ENCODE measurements at places on chromosomes 5 and 9.

DNA sequence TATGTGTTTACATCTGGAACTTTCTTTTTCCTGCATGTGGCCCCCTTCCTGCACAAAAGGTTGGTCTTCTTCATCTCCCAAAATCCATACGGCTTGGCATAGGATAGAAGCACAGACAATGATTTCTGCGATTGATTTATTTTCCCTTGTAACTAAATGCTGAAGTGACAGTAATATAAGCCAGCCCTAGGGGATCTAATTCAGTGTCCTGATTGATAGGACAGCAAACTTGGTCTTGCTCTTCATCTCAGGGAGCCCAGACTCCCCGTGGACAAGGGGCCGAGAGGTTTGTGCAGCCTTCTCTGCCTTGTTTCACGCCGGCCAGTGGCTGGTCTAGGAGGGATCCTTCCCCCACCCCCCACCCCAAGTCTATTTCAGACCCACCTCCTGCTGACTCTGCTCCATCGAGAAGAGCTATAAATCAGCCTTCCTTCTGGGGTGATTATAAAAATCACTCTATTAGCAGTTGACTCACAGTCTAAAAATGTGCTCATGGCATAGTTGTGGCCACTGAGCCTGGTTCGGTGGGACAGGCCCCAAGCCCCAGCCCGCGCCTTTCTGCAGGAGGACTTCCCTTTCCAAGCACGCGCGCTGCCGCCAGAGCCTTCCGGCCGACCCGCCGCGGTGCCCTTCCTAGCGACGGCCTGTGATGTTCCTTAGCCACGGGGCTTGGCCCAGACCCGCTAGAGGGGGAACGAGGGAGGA, 89.8 kb upstream of the COL5A1 start:
- no peak for DNase-seq

DNA sequence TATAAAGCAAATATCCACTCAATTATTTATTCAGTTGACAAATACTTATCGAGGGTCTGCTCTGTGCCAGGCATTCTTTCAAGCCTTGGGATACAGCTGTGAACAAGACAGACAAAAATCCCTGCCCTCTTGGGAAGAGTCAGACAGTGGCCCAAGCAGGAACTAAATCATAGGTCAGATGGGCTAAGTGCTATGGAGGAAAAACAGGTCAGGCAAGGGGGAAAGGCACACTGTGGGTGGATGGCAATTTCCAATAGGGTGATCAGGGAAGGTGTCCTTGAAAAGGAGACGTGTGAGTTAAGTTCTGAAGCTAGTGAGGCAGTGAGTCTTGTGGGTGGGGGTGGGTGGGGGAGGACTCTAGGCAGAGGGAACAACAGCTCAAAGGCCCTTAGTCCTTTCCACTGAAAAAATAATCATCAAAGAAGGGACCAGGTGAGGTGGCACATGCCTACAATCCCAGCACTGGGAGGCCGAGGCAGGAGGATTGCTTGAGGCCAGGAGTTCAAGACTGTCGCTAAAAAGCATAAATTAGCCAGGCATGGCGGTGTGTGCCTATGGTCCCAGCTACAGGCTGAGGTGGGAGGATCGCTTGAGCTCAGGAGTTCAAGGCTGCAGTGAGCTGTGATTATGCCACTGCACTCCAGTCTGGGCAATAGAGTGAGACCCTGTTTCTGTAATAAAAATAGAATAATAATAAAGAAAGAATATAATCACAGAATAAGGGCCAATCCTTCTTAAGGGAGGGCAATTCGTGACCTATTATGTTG, 95.2 kb upstream of the CPEB4 start:
- no peak for DNase-seq

DNA sequence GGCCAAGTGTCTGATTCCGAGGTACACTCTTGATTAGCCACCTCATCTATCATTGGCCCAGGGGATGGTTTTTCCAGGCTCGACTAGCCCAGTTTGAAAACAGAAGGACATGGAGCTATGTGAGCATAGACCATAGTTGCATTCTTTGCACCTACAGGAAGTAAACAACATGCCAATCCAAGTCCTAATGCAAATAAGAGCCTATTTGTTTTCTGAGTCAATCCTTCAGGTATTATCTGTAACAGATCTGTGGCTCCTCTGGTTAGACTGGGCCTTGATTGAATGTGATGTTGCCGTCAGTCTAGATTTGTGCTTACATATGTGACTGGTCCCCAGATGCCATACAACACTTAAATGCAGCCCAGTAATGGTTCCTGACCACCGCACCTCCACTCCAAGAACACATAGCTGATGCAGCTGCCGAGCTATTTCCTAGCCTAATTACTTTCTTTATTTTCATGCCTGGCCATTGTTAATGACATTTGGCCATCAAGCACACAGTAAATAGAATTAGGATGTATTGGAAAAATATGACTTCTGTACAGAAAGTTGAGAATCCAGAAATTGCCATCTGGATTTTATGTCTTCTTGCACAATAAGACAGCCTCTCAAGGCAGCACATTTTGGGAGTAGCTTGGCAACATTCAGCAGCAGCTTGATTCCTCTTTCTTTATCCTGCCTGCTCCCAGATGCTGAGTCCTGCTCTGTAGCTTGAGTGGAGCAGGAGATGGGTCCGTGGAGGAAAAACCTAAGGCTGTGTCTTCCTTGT, 29.5 kb upstream of the ARHGAP26 start:
- DNase-seq: no peak

- DNase-seq: no peak
Measured at GRCh38 chr5:141003791-141004611, 37.7 kb downstream of the PCDHAC2 start.

DNA sequence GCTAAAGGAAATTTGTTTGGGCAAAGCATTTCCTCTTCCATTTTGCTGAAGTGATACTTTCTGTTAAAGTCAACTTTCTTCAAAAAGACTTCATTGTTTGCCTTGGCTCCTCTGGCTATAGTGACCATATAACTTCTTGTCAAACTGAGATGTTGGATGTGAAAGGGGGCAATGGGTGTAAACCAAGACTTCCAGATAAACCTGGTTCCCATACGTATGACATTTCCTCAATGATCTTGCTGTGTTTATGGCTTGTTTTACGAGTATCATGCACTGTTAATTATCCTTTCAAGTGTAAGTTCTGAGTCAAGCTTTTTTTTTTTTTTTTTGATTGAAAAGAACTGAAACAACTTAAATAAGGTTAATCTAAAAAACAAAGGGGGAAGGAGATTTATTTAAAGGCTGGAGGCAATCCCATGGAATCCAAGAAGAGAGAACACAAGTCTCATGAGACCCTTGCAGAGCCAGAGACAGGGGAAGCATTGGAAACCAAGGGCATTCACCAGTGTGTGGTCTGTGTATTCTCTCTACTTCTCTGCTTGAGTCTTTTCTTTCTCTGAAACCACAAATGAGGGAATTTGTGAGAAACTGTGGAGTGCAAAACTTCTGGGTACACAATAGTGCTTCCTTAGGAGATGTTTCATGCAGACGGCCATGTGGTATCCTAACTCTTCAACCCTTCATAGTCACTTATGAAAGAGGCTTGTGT, 335.3 kb downstream of the RAB3C start:
- DNase-seq: no peak

DNA sequence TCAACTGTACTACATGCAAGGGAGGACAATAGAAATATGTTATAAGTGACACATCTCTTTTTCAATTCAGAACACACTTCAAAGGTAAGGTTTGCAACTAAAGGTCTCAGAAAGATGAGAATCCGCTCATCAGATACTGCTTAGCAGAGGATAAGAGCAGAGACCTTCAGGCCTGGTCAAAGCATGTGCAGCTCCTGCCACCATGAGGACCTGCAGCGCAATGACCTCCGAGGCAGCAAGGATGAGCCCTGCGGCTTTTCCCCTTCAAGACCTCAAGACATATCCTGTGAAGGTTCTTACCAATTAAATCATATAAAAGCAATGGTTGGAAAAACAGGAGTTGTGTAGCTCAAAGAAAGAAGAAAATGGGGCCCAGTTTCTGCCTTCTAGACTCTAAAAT, 135.8 kb downstream of the TRIM36 start:
- no peak for DNase-seq

DNA sequence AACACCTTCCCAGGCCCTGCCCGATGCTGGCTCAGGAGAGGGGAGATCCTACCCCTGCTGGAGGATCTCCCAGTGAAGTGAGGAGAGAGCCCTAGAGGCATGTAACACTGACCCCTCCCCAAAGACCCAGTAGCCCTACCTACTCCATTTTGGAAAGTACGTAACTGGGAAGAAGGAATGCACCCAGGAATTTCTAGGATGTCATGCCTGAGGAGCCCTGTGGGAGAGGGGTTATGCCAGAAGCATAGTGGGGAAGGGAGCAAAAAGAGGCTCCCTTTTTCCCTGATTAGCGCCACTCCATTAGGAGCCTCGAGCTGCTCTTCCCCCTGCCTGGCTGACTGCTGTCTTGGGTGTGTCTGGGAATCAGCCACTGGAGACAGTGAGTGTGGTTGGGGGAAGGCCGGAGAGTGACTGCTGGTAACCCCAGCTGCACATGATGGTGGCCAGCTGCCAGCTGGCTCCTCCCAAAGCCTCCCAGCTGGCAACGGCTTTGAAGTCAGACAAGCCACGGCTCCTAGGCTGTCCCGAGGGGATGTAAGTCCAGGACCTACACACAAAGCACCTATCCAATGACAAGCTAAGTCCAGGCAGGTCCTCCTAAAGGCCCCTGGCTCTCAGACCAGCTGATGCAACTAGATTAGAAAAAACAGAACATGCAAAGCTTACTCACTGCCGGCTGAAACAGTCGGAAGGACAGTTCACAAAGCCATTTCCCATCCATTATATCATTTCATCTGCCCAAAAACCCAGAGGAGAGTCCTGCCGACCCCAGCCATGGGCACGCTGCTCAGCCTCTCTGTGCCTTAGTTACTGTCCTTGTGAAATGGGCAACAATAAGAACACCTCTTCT, 136.5 kb upstream of the ABCA1 start:
- no peak for DNase-seq

- DNase-seq: no peak
Measured at GRCh38 chr9:95775191-95775590, 100.3 kb upstream of the ERCC6L2 start.

DNA sequence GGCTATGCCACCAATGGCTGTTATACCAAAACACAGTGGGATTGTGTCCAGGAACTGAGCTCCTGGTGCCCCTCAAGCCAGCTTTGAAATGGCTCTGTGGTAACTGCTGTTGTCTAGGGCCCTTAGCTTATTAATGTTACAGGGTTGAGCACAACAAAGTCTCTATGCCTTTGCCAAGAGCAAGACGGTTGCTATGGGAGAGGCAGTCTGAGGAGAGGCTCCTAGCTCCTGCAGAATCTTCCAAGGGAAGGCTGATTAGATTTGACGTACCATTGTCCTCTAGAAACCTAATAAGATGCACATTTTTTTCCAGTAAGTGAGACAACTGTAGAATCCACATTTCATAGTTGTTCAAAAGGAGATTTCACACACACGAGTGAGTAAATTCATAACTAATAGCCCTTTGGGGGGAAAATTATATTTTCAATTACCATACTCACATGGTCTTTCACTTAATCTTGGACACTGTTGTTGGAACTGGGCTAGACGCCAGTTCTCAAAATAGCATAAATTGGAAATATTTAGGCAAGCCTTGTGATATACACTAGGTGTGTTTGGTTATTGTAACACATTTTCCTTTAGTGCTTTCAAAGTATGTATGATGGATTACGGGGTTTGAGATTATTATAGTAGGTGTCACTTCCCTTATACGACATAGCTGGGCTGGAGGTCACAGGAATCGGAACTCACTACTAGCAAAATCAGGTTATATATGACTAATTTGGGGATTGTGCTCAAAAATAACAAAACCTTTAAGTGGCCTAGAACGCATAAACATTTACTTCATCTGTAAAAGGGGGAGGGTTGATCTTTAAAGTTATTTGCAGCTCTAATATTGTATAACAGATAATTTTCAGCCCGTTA, 186.3 kb upstream of the EGFLAM start:
- DNase-seq: no peak

DNA sequence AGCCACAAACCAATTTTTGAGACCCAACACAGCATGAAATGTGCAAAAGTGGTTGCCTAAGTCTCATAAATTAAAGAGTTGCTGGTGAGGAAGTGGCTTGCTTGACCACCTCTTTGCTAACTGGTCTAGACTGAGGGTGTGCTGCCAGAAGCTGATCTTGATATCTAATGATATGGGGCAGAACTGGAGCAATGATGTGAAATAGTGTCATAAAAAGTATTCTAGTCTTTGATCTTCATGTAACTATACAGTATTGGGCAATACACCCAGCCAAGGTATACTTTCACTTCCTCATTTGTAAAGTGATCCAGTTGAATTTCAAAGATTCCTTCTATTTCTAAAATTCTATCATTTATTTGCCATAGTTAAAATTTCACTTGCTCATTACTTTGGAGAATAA, 5.9 kb upstream of the YTHDC2 start:
- no peak for DNase-seq

DNA sequence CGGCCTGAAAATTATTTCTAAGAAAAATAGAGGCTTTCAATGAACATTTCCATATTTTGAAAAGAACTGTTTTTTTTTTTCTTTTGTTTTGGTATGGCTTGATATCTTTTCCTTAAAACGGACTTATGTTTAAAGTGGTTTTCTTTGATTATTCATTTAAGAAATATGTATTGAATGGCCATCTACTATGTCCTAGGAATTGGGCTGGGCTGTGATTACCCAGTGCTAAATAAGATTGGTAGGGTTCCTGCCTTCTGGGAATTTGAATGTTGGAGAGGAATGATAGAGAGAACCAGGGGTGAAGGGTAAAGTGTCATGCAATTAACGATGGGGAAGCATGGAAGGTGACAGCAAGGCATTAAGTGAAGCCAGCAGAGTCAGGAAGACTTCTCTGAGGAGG, 33.2 kb downstream of the TNFSF8 start:
- DNase-seq: no peak

- no peak for DNase-seq
Measured at GRCh38 chr9:110880189-110880588, 158.1 kb downstream of the LPAR1 start.

DNA sequence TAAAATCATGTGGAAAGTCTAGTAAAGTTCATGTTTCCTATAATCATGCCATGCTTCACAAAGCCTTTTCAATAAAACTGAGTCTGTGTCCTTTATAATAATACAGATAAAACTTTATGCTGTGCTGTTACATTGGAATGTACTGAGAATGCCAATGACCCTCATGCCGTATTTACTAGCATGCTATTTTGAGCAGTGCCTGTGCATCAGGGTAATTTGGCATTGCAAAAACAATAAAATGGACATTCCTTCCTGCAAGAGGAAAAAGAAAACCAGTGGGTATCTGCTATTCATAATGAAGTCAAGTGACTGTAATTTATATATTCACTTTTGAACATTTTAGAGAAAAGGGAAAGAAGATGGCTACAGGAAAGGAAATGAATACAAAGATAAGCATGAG, 159.0 kb downstream of the PBX3 start:
- no peak for DNase-seq

Measured in stimulated activated CD4-positive, alpha-beta T cell treated with anti-CD3 and anti-CD28 coated beads, TNF-alpha, amount 100 ng/mL, for 24 hours (primary cell).